ENCODE measurements at places on chromosomes 2 and 18. TPM values are rescaled to one million over a fixed set of nuclear protein-coding genes. Genes with fewer than 3 reads are reported as not detected.

The GALR1 gene
- total RNA-seq: 1.3 TPM

The SKOR2 gene
- total RNA-seq: not detected

The LCT gene
- not detected for total RNA-seq

The CLEC4F gene
- not detected for total RNA-seq

The GALNT5 gene
- total RNA-seq: 0.07 TPM

GRCh38 chr2:52857722-52858121 lies 909.9 kb upstream of the CHAC2 start:
- no peaks in the 10 kb centered on the region for H3K27me3 ChIP-seq
- H3K4me1 ChIP-seq: no peaks in the 10 kb centered on the region
- no peaks in the 10 kb centered on the region for H3K36me3 ChIP-seq
- no peak overlapping the region for H3K27ac ChIP-seq

GRCh38 chr2:192655916-192656315 lies 461.2 kb upstream of the TMEFF2 start:
- DNase-seq: no peak
- no peaks in the 10 kb centered on the region for H3K36me3 ChIP-seq
- no peaks in the 10 kb centered on the region for H3K27me3 ChIP-seq

DNA sequence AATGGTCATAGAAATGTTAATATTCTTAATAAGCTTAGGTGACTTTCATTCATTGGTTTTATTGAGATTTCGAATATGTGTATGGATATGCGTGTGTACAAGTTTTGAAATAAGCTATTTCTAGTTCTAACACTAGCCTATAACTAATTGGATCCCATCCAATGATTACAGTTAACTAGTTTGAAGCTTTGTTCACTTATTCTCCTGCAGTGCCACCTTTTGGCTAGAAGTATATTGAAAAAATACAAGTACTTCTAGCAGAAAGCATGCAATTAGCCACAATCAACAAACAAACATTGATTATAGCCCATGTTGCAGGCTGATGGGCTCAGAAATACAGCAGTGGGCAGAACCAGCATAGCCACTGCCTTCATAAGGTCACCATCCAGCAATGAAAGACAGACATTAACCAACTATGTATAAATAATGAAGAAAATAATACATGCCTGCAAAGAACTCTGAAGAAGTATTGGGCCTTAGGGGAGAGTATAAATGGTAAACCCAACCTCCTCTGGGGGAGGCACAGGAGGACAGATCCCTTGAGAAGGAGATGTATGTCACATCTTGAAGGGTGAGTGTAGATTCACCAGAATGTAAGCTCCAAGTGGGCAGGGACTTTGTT lies 5.1 kb upstream of the PIEZO2 start:
- H3K36me3 ChIP-seq: no peaks in the 10 kb centered on the region
- H3K4me3 ChIP-seq: no peak overlapping the region
- DNase-seq: no peak
- H3K27ac ChIP-seq: no peak overlapping the region

- no peak for DNase-seq
- H3K36me3 ChIP-seq: no peaks in the 10 kb centered on the region
- no peaks in the 10 kb centered on the region for H3K27me3 ChIP-seq
- H3K4me1 ChIP-seq: no peaks in the 10 kb centered on the region
- H3K27ac ChIP-seq: no peak overlapping the region
Measured at GRCh38 chr2:28267282-28267681, 125.4 kb upstream of the FOSL2 start.

GRCh38 chr2:180715044-180715443 lies 265.4 kb upstream of the UBE2E3 start:
- H3K36me3 ChIP-seq: no peaks in the 10 kb centered on the region
- DNase-seq: no peak
- H3K4me3 ChIP-seq: no peak overlapping the region
- no peaks in the 10 kb centered on the region for H3K4me1 ChIP-seq
- no peak overlapping the region for H3K27ac ChIP-seq
- H3K27me3 ChIP-seq: no peaks in the 10 kb centered on the region

DNA sequence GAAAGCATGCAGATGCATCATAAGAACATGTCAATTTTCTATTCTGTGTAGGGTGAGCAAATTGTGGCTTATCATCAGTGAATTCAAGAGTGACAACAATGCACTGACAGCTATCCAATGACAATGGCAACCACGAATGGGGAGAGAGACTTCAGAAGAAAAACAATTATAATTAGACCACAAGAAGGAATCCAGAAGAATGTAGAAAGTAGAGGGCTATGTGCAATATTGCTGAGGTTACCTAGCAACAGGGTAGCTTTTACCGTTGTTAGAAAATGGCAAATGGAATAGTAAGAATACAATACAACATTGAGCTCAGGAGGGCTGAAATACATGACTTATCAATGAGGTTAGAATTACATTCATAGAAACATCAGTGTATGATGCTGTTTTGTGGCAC lies 71.1 kb upstream of the SESTD1 start:
- no peak for DNase-seq
- no peak overlapping the region for H3K27ac ChIP-seq
- H3K4me3 ChIP-seq: no peak overlapping the region
- no peaks in the 10 kb centered on the region for H3K27me3 ChIP-seq
- H3K36me3 ChIP-seq: no peaks in the 10 kb centered on the region
- no peaks in the 10 kb centered on the region for H3K4me1 ChIP-seq

- H3K4me3 ChIP-seq: no peak overlapping the region
- H3K27ac ChIP-seq: peak overlapping the region; percentile 26
- H3K36me3 ChIP-seq: no peaks in the 10 kb centered on the region
- DNase-seq: no peak
- no peaks in the 10 kb centered on the region for H3K27me3 ChIP-seq
Measured at GRCh38 chr18:56458770-56459712, 179.4 kb downstream of the TXNL1 start.

DNA sequence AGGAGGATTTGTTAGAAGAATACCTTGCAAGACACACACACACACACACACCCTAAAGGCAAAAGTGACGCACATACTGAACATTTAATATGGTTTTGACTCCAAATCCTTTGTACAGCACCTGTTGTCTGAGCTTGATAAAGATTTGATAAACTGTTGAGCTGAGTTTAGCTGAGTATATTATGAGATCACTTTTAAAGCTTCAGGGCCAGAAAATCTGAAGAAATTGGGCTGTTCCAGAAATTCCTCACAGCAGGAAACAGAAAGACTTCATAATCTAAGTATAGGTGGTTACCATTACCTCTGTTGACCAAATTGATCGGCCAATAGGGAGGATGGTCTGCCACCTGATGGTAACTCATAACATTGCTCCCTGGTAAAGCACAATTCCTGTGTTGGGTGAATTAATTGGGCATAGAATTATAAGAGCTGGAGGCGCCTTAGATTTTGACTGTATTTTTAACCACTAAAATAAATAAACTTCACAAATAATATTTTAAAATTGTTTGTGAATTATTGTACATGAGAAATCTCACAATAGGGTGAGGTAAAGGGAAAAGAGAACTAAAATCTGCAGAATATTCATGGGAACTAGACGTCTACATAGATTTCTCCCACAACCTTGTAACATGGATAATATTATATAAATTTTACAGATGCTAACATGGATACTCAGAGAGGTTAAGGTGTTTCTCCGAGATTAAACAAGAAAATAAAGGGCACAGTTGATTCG lies 21.8 kb upstream of the RPIA start:
- H3K4me1 ChIP-seq: no peaks in the 10 kb centered on the region
- H3K27ac ChIP-seq: no peak overlapping the region
- peak; percentile 29 for DNase-seq
- no peak overlapping the region for H3K4me3 ChIP-seq
- no peaks in the 10 kb centered on the region for H3K27me3 ChIP-seq
- H3K36me3 ChIP-seq: no peaks in the 10 kb centered on the region

DNA sequence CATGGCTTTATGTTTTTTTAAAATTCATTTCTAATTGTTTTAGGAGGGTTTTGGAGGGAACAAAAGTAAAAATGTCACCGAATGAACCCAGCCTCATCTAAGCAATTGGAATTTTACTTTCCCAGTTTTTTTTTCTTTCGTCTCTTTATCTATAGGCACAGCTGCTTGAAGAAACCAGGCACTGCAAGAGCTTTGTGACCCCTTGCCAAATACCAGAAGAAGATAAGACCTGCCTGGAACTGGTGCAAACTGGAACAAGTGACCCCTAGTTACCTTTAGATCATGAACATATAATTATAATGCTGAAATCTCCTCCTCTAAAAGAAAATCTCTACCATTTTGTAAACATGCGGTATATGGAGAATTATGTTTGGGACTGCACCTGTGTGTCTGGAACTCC lies 100.9 kb downstream of the TSN start:
- no peak for DNase-seq
- H3K36me3 ChIP-seq: no peaks in the 10 kb centered on the region
- no peaks in the 10 kb centered on the region for H3K4me1 ChIP-seq
- H3K4me3 ChIP-seq: no peak overlapping the region
